ENCODE measurements at places on chromosomes 3 and 15.

DNA sequence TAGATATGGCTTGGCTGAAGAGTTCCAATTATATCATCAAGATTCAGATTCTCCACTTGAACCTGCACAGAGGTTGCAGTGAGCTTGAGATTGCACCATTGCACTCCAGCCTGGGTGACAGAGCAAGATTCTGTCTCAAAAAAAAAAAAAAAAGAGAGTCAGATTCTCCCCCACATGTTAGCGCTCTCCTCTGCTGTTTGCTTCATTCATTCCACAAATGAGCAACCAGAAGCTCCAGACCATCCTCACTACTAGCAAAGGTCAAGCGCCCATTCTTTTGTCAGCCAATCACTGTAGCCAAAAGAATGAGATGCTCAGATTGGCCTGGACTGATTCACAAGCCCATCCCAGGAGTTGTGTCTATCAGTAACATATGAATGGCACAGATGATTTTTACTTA, 28.4 kb upstream of the TCF12 start:
- no peak for DNase-seq

GRCh38 chr3:195856410-195857084, 44.8 kb upstream of the MUC4 start:
- no peak for DNase-seq

GRCh38 chr15:38072348-38073177, 138.1 kb downstream of the TMCO5A start:
- DNase-seq, result no peak

DNA sequence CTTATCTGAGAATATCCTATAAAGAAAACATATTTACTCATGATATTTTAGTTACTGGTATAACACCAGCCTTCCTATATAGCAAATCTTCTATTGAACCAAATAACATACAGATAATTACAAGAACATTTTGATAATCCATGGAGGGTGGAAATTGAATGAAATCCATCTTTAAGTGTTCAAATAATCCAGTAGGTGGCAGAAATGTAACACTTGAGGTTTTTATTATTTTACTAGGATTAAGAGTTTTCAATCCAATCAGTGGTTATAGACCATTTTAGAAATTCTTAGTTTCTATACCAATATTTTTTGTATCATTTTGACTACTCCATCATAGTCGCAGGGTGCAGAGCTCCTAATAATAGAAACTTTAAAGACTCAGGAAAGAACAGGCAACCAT, 101.9 kb upstream of the KCNH8 start:
- no peak for DNase-seq

GRCh38 chr15:87973501-87974215, 282.9 kb downstream of the NTRK3 start:
- DNase-seq, result no peak

- no peak for DNase-seq
These were observed 33.1 kb upstream of the CCDC50 start for GRCh38 chr3:191296041-191296541.

- no peak for DNase-seq
These were observed 47.8 kb downstream of the GPD1L start for GRCh38 chr3:32154205-32154579.

- DNase-seq, result no peak
These were observed 164.3 kb upstream of the LPP start for GRCh38 chr3:187989575-187990153.

GRCh38 chr15:62792986-62793751, 249.4 kb upstream of the TPM1 start:
- no peak for DNase-seq

- no peak for DNase-seq
These were observed 296.3 kb upstream of the TMCO5A start for GRCh38 chr15:37638116-37638515.

DNA sequence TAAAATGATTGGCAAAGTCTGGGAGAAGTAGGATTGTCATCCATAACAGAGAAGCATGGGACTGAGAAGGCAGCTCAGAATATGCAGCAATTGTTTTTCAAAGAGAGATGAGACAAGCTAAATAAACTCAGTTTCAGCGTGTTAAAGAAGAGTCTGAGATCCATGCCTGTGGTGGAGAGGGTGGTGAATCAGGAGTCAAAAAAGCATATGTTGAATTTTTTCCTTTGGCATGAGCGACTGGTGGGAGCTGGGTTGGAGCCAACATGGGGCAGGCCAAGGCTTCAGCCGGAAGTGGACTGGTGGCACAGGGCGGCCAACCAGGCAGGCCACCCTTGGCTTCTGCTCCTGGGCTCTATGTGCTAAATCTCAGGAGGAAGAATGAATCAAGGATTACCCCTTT, 102.0 kb downstream of the SST start:
- DNase-seq, result no peak

- DNase-seq, result no peak
These were observed 8.5 kb upstream of the IL17RD start for GRCh38 chr3:57173687-57174086.

DNA sequence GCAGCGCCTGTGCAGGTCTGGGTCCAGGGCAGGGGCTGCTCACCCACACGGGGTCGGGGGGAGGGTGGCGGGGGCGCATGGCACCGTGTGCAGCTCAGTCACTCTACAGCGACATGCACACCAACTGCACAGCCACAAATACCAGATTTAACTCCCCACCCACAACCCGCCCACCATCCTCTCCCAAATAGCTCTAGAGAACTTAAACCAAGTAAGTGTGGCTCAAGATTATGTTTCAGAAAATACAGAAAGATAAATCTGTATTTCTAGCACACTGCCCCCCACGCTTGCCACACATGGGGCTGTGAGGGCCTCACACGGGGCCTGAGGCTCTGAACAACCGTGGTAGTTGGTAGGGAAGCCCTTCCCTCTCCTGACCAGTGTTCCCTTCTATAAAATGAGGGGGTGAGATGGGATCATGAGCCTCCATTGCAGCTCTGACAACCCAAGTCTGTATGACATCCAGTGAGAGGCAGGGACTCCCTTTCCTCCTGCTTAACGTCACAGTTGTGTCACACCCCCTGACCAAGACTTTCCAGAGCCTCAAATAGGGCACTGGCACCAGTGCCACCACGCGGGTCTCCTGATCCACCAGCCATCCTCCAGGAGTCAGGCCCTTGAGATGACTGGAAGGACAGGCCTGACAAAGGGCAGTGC, 23.1 kb downstream of the POC1A start:
- DNase-seq, result no peak

GRCh38 chr15:47460795-47461573, 256.3 kb upstream of the SEMA6D start:
- DNase-seq, result no peak

DNA sequence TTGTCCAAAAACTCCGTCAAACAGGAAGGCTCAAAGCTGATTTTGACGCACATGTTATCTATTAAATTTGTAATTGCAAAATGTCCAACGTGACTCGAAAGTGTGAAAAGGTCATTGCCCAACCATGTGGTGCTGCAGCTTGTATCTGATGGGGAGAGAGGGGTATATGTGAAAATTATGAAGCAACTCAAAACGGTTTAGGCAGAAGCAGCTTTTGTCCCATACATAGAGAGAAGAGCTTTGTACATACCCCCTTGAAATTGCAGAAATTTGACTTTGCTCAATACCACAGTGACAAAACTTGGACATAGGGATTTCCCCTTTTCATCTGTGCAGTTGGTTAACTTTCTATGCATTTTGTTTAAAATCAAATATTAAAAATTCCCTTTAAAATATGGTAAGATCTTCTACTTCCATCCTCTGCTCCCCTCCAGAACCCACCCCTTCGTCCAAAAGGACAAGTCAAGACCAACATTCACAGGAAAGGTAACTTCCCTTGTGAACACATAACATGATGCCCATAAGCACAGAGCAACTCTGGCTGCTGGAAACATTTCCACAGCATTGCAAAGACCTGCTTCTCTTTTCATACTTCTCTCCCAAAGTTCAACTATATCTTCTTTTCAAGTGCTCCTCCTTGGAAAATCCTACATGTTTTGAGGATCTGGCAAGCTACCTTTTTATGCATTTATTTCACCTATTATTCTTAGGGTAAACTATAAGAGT, 253.7 kb upstream of the THBS1 start:
- no peak for DNase-seq

GRCh38 chr3:180408654-180409053, 193.3 kb upstream of the TTC14 start:
- DNase-seq, result no peak

GRCh38 chr15:78061963-78062427, 15.5 kb downstream of the TBC1D2B start:
- no peak for DNase-seq

DNA sequence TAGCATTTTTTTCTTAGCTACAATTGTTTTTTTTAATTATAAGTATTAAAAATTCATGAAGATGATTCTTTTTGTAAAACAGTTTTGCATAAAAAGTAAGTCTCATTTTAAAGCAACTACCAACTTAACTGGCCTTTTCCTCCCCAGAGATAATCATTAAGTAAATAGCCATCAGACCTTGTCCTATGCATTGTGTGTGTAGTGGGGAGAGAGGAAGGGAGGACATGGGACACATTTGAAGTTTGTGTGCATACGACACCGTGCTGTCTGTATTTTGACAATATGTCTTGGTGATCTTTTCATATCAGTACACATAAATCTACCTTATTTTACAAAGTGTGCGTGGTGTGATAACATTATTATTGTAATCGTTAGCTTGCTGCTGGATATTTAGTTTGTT, 8.1 kb downstream of the SNRPN start:
- no peak for DNase-seq

- no peak for DNase-seq
These were observed 2.9 kb downstream of the TLR9 start for GRCh38 chr3:52222319-52223221.

- DNase-seq, result no peak
These were observed 9.3 kb downstream of the ARL13B start for GRCh38 chr3:93989241-93989640.

DNA sequence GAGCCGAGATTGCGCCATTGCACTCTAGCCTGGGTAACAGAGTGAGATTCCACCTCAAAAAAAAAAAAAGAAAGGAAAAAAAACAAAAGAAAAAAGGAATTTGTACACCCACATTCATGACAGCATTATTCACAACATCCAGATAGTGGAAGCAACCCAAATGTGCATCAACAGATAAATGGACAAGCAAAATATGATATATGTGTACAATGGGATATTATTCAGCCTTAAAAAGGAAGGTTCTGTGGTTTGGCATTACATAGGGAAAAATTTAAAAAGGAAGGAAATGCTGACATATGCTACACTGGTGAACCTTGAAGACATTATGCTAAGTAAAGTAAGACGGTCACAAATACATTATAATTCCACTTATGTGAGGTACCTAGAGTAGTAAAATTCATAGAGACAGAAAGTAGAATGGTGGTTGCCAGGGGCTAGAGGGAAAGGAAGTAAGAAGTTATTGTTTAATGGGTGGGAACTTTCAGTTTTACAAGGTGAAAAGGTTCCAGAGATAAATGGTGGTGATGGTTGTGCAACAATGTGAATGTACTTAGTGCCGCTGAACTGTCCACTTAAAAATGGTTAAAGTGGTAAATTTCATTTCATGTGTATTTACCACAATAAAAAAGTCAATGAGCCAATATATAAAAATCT, 118.5 kb downstream of the MYLK start:
- no peak for DNase-seq

GRCh38 chr3:158703566-158703965, 28.7 kb downstream of the RARRES1 start:
- DNase-seq, result no peak

- DNase-seq, result no peak
These were observed 111.9 kb downstream of the RAP2B start for GRCh38 chr3:153273767-153274435.

DNA sequence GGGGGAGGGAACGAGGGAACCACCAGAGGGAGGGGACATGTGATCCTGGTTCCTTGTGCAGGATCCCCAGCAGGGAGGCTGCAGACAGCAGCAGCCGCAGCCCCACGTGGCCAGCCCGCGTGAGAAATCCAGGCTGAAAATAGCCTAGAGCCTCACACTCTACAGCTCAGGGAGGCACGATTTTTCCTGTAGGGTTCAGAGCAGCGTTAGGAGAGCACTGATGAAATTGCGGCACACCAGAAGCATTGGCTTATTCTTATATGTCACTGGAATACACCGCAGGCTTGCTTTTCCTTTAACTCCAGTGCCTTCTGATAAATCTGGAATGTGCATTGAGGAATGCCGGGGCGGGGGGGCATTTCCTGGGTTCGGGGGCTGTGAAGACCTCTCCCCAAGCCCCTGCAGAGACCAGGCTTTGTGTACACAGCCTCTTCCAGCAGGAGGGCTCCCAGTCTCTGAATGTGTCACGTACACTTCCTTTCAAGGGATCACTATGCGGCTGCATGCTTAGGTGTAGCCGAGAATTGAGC, 193.0 kb downstream of the ATP10A start:
- no peak for DNase-seq

- no peak for DNase-seq
These were observed 22.0 kb downstream of the SLC9A9 start for GRCh38 chr3:143826296-143826695.

DNA sequence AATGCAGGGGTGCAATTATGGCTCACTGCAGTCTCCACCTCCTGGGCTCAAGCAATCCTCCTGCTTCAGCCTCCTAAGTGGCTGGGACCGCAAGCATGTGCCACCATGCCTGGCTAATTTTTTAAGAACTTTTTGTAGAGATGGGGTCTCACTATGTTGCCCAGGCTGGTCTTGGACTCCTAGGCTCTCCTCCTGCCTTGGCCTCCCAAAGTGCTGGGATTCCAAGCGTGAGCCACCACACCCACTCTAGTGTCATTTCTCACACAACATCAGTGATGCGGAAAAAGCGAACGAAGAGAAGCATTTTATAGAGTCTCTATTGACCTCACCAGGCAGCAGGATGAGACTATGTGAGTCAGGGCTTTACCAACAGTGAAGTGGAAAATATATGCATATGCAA, 137.7 kb downstream of the PLD1 start:
- no peak for DNase-seq

- DNase-seq, result no peak
These were observed 5.4 kb downstream of the MGLL start for GRCh38 chr3:127816783-127817405.

GRCh38 chr15:94099574-94099960, 131.8 kb upstream of the MCTP2 start:
- no peak for DNase-seq

DNA sequence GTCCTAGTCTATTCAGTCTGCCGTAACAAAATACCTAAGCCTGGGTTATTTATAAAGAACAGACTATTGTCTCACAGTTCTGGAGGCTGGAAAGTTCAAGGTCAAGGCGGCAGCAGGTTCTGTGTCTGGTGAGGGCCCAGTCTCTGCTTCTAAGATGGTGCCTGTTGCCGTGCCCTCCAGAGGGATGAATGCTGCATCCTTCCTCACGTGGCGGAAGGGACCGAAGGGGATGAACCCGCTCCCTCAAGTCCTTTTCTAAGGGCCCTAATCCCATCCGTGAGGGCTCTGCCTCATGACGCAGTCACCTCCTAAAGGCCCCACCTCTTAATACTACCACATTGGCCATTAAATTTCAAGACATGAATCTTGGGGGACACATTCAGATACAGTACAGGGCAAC, 133.7 kb downstream of the CHSY1 start:
- no peak for DNase-seq

- DNase-seq, result no peak
These were observed 72.4 kb downstream of the CHDH start for GRCh38 chr3:53773611-53774368.

GRCh38 chr3:105622169-105622568, 246.6 kb downstream of the CBLB start:
- DNase-seq, result no peak

- DNase-seq, result no peak
These were observed 81.2 kb upstream of the ZBTB20 start for GRCh38 chr3:115228266-115228665.
